Activated naive CD4-positive, alpha-beta T cell treated with anti-CD3 and anti-CD28 coated beads for 36 hours (primary cell): ENCODE measurements at places on chromosomes 5 and 9. TPM values are rescaled to one million over a fixed set of nuclear protein-coding genes. Genes with fewer than 3 reads are reported as not detected.

- H3K4me3 ChIP-seq, result no peak overlapping the region
- H3K4me1 ChIP-seq, result no peaks in the 10 kb centered on the region
- no peak overlapping the region for H3K27ac ChIP-seq
- DNase-seq, result no peak
- no peaks in the 10 kb centered on the region for H3K36me3 ChIP-seq
These were observed 16.8 kb upstream of the WNK2 start for GRCh38 chr9:93167185-93167584.

DNA sequence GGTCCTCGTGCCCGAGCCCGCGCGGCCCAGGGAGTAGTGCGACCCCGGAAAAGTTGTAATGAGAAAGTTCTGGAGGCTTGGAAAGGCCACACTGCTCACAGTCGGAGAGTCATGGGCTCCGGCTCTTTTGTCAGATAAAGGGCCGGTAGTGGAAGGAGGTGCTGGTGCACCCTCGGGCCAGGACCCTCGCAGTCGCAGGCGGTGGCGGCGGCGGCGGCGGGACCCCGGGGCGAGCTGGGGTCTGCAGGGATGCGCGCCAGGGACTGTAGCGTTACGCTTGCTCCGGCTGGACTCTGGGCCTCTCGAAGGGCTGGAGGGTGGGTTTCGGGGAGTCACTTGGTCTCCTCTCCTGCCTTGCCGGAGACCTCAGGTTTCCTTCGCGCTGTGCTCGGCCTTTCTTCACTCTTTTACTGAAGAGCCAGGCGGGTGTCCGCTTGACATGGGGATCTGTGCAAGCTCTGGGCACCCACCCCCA, 1.5 kb downstream of the RORB start:
- peaks cover 44% of the 10 kb centered on the region for H3K27me3 ChIP-seq
- H3K27ac ChIP-seq, result no peak overlapping the region
- H3K36me3 ChIP-seq, result no peaks in the 10 kb centered on the region
- DNase-seq, result no peak

GRCh38 chr9:130713286-130713960, 19.8 kb downstream of the EXOSC2 start:
- peaks cover 34% of the 10 kb centered on the region for H3K4me1 ChIP-seq
- DNase-seq, result no peak
- peak overlapping the region; percentile 76 for H3K27ac ChIP-seq
- peak overlapping the region; percentile 86 for H3K4me3 ChIP-seq

- H3K36me3 ChIP-seq, result no peaks in the 10 kb centered on the region
- H3K27ac ChIP-seq, result no peak overlapping the region
- no peak overlapping the region for H3K4me3 ChIP-seq
- no peaks in the 10 kb centered on the region for H3K4me1 ChIP-seq
- peaks cover 3% of the 10 kb centered on the region for H3K27me3 ChIP-seq
- DNase-seq, result no peak
These were observed 68.7 kb upstream of the CTSL start for GRCh38 chr9:87657190-87657589.

GRCh38 chr5:159549046-159549445, 218.8 kb upstream of the IL12B start:
- H3K27me3 ChIP-seq, result peaks cover 2% of the 10 kb centered on the region
- no peak overlapping the region for H3K27ac ChIP-seq
- no peaks in the 10 kb centered on the region for H3K36me3 ChIP-seq
- no peak for DNase-seq
- H3K4me1 ChIP-seq, result no peaks in the 10 kb centered on the region

GRCh38 chr9:5850724-5851122, 17.8 kb upstream of the ERMP1 start:
- no peaks in the 10 kb centered on the region for H3K36me3 ChIP-seq
- H3K4me3 ChIP-seq, result no peak overlapping the region
- no peak overlapping the region for H3K27ac ChIP-seq
- H3K27me3 ChIP-seq, result no peaks in the 10 kb centered on the region
- H3K4me1 ChIP-seq, result peaks cover 44% of the 10 kb centered on the region
- no peak for DNase-seq

DNA sequence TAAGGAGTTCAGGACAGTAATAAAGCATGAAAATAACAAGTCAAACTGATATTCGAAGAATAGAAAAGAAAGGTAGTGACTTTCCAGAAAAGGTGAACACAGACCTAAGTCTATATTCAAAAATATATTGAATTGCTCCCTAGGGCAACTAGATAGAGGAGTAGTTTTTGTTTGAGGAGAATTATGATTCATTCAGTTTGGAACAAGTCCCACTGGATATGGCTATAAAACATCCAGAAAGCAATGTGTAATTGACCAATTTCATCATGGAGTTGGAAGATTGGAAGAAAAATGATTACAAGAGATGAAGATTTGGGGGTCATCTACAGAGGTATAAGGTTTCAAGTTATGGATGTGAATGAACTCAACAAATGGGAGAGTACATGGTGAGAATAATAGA, 117.5 kb upstream of the ZNF462 start:
- no peak overlapping the region for H3K27ac ChIP-seq
- no peak overlapping the region for H3K4me3 ChIP-seq
- DNase-seq, result no peak

GRCh38 chr9:4207881-4208615, 91.8 kb downstream of the GLIS3 start:
- DNase-seq, result no peak
- H3K27ac ChIP-seq, result no peak overlapping the region

GRCh38 chr5:136780518-136780917, 415.2 kb upstream of the TRPC7 start:
- no peak for DNase-seq
- no peaks in the 10 kb centered on the region for H3K4me1 ChIP-seq
- no peaks in the 10 kb centered on the region for H3K36me3 ChIP-seq
- no peaks in the 10 kb centered on the region for H3K27me3 ChIP-seq

- H3K36me3 ChIP-seq, result no peaks in the 10 kb centered on the region
- no peak overlapping the region for H3K4me3 ChIP-seq
- no peaks in the 10 kb centered on the region for H3K27me3 ChIP-seq
- no peak overlapping the region for H3K27ac ChIP-seq
- no peak for DNase-seq
These were observed 5.7 kb upstream of the GARNL3 start for GRCh38 chr9:127258606-127259471.

DNA sequence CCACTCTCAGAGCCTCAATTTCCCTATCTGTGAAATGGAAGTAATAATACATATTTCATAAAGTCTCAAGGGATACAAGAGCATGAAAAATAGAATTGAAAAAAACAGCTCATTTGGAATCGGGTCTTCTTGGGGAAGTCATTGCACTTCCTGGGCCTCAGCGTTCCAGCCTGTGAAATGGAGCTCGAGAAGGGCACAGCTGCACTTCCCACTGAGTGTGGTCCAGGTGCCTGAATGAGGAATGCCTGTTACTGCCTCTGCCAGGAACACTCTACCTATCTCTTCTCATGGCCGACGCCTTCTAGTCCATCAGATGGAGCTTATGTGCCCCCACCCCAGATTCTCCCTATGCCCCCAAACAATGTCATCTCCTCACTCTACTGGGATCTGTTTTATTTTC, 924 bp upstream of the NEURL1B start:
- peaks cover 3% of the 10 kb centered on the region for H3K4me1 ChIP-seq
- DNase-seq, result no peak
- peaks cover 37% of the 10 kb centered on the region for H3K27me3 ChIP-seq
- no peaks in the 10 kb centered on the region for H3K36me3 ChIP-seq

DNA sequence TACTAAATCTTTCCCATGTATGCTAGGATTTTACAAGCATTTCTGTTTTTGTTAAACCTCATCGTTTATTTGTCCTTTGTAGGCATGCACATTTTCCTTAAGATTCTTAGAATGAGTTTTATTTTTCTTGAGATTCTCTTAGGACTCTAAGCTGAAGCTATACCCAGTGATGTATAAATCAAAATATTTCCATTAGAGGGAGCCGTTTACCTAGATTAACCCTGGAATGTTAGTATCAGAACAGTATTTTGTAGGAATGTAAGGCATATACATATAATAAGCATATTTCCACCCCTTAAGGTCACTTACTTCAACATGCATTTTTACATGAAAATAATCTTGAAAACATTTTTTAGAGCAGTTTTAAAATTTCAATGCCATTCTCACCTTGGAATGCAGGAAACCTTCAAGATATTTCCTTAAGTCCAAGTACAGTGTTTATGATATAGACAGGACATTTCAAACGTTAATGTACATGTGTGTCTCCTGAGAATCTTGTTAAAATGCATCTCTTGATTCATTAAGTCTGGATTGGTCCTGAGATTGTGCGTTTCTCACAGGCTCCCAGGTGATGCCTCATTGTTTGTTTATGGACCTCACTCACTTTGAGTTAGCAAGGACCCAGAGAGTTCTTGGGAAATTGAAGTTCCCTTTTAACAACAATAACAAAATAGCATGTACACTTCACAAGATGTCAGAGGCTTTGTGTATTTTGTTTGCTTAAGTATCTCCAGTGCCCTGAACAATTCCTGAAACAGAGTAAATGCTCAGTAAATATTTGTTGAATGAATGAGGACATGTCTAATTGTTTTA, 34.9 kb upstream of the FCHO2 start:
- no peaks in the 10 kb centered on the region for H3K4me1 ChIP-seq
- no peak for DNase-seq
- peaks cover 5% of the 10 kb centered on the region for H3K27me3 ChIP-seq
- H3K36me3 ChIP-seq, result no peaks in the 10 kb centered on the region
- no peak overlapping the region for H3K4me3 ChIP-seq

DNA sequence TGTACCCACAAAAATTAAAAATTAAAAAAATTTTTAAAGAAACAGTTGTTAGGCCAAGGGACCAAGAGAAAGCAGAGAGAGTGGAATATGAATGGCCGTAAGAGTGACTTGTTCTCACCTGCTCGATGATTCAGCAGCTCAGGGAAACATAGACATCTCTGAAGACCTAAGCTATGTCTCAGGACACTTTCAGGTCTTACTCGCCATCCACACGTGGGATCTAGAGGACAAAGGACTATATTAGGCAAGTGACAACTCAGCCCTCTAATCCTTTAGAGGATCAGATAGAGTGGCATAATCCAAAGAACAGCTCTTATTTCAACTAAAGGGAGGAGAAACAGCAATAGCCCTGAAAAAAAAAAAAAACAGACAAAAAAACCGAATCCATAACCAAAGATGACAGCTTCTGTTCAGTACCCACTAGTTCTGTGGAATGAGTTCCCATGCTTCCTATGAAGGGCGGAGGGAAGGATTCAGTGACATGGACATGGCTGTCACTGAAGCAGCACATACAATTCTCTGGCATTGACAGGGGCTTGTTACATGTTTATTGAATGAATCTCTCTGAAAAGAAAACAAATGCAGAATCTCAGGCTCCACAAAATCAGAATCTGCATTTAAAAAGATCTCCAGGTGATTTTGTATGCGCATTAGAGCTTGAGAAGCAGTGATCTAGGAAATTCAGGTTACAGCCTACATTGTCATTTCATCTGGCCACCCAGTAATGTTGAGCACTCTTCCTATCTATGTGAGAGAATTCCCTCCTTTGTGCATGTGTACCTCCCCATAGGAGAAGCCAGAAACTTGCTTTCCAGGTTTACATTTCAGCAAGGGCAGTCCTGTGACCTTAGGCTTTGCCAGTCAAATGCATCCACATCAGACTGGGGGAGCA, 96.0 kb downstream of the KIAA1958 start:
- H3K4me3 ChIP-seq, result no peak overlapping the region
- no peak for DNase-seq
- H3K27me3 ChIP-seq, result no peaks in the 10 kb centered on the region
- no peak overlapping the region for H3K27ac ChIP-seq
- no peaks in the 10 kb centered on the region for H3K4me1 ChIP-seq

DNA sequence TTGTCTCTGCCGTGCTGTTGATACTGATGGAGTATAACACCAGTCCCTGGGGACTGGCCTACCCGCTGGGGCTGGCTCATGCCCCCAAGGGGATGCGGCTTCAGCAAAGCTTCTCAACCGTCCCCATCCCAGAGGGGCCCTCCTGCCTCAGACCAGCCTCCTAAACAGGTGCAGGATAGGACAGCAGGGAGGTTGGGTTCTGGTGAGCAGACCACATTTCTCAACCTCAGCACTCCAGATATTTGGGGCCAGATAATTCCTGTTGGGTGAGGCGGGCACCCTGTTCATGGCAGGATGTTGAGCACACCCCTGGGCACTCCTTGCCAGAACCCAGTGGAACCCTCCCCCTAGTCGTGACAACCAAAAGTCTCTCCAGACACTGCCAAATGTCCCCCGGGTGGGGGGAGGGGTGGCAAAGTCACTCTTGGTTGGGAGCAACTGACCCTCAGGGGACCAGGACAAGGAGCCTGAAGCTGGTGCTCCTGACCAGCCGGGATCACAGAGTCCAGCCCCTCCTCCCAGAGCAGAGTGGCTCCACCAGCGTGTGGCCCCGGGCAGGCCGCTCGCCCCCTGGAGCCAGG, 107.8 kb downstream of the ZNF354C start:
- H3K27ac ChIP-seq, result no peak overlapping the region
- no peak overlapping the region for H3K4me3 ChIP-seq
- no peaks in the 10 kb centered on the region for H3K36me3 ChIP-seq
- no peak for DNase-seq
- peaks cover 3% of the 10 kb centered on the region for H3K4me1 ChIP-seq
- peaks cover 5% of the 10 kb centered on the region for H3K27me3 ChIP-seq

DNA sequence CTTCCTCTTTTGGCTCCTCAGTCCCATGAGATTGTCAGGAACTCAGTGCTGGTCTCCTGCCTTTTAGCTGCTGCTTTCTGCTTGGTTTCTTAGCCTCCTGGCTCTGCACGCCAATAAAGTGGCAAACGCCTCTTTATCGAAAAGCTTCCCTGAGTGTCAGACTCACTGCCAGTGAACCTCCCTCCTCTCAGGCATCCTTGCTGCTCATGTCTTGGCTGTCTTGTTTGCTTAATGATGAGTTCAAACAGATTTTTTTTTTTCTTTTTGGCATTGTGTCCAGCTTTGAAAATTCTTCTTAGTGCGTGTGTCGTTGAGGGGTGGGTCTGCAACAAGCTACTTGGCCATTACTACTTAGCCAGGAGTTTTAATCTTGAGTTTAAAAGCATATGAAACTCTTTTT, 14.9 kb downstream of the RASGRF2 start:
- no peaks in the 10 kb centered on the region for H3K27me3 ChIP-seq
- no peak overlapping the region for H3K4me3 ChIP-seq
- H3K4me1 ChIP-seq, result peaks cover 74% of the 10 kb centered on the region
- no peak for DNase-seq

The NPM1 gene
- total RNA-seq, result 3,467 TPM

The CCDC192 gene
- not detected for total RNA-seq

The TMEM252 gene
- not detected for total RNA-seq

The CREB3 gene
- 13.8 TPM for total RNA-seq

The STC2 gene
- total RNA-seq, result 26.8 TPM

The SAPCD2 gene
- 3.8 TPM for total RNA-seq

The CLPTM1L gene
- total RNA-seq, result 48.5 TPM

The P4HA2 gene
- total RNA-seq, result 0.74 TPM

The SPATA6L gene
- total RNA-seq, result 0.91 TPM
